Stimulated activated CD8-positive, alpha-beta memory T cell treated with anti-CD3 and anti-CD28 coated beads, Interleukin-7, amount 100 ng/mL, for 1 hour (primary cell): ENCODE measurements at places on chromosomes 4 and X.

DNA sequence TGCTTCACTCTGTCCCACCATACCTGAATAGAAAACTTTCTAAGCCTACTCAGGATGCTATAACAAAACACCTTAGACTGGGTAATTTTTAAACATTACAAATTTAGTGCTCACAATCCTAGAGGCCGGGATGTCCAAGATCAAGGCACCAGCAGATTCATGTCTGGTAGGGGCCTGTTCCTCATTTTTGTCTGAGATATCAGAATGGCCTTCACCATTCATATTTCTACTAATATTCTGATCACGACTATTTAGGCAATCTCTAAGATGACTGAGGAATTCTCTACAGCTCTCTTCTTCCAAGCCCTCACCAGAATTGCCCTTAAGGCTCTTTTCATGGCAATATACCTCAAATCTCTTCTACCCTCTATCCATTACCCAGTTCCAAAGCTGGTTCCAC, 77.4 kb upstream of the NRK start:
- no peak for DNase-seq

- no peak for DNase-seq
These were observed 982.2 kb downstream of the PCDH7 start for GRCh38 chr4:31702326-31702725.

GRCh38 chr4:7750523-7750922, 189.1 kb downstream of the AFAP1 start:
- no peak for DNase-seq

- no peak for DNase-seq
These were observed 16.5 kb upstream of the SMIM14 start for GRCh38 chr4:39655211-39655610.

GRCh38 chr4:2728806-2729532, 27.2 kb downstream of the TNIP2 start:
- DNase-seq: no peak
